ENCODE measurements at places on chromosomes 12 and 14. TPM values are rescaled to one million over a fixed set of nuclear protein-coding genes. Genes with fewer than 3 reads are reported as not detected.

ADGRD1 gene
- total RNA-seq, result not detected

DNA sequence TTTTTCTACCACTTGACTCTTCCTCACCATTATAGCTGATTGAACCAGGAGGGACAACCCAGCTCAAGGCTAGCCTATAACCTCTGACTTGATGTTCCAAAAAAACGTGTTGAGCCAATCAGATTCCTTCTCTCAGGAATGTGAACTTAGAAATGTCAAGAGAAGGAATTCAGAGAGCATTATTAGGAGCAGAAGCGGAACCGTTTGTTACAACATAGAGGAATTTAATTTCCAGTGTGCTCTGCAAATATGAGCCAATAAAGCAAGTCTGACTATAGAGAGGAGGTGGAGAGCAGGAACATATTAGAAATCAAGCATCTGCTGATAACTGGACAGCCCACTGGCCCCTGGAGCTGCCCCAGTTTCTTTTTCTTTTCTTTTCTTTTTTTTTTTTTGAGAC lies 15.3 kb upstream of the PELI2 start:
- no peak for DNase-seq

FOXA1 gene
- 8.2 TPM for total RNA-seq

DNA sequence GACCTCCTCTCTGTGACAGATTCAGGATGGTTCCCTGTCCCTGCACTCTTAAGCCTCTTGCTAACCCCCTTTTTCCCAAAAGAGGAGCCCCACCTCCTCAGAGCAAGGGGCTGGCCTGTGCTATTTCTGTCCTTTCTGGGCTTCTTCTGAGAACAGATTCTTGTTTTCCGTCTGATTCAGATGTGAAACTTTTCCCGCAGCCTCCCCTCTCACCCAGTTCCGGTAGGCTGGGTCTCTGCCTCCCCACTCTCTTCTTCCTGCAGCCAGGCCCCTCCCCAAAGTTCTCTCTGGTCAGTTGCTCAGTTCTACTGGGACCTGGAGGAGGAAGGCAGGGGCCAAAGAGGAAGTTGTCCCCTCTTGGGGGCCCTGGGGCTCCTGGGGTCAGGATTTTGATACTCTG lies 11.8 kb downstream of the PDE1B start:
- DNase-seq, result no peak

GRCh38 chr14:74695406-74695805 lies 17.5 kb downstream of the AREL1 start:
- no peak for DNase-seq

GRCh38 chr14:55430024-55430690 lies 10.3 kb downstream of the TBPL2 start:
- no peak for DNase-seq

SOAT2 gene
- not detected for total RNA-seq

- DNase-seq, result no peak
These were observed 3.0 kb downstream of the KRT73 start for GRCh38 chr12:52615208-52615868.

EPYC gene
- total RNA-seq, result not detected

DNA sequence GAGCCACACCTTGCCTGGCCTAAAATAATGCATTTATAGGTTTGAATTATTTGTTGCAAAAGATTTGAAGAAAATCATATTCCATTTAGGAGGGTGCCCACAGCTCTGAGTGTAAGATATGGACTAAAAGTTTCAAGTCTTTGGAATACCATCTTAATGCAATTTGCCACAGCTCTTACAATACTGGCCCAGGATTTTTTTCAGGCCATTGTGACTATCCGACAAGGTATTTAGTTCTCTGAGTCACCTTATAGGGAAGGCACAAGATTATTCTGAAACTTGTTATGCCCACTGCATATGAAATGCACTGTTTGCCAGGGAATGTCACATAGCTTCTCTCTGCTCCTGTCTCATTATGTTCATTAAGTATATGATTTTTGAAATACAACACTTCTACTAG lies 29.6 kb upstream of the SLC6A13 start:
- no peak for DNase-seq

DNA sequence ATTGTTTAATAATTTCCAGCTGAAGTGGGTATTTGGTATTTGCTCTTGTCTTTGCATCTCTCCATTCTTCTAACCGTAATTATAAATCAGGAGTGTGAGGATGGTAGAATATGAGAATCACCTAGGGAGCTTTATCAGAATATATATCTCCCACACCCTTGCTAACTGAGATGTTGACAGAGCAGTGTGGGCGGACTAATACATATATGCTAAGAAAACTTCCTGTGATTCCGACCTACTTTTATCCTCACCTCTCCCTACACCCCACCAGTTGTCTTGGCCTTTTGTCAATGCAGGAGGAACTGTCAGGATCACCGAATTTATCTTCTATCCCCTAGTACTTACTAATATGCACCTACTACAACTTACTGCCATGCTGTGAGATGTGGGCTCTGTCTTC lies 14.7 kb upstream of the GNPNAT1 start:
- no peak for DNase-seq

- DNase-seq, result no peak
These were observed 5.4 kb upstream of the DCP1B start for GRCh38 chr12:2009623-2010022.

- DNase-seq, result no peak
These were observed 257.0 kb downstream of the ETNK1 start for GRCh38 chr12:22881878-22882385.

- no peak for DNase-seq
These were observed 455.8 kb downstream of the PCNX1 start for GRCh38 chr14:71362920-71363584.

DNA sequence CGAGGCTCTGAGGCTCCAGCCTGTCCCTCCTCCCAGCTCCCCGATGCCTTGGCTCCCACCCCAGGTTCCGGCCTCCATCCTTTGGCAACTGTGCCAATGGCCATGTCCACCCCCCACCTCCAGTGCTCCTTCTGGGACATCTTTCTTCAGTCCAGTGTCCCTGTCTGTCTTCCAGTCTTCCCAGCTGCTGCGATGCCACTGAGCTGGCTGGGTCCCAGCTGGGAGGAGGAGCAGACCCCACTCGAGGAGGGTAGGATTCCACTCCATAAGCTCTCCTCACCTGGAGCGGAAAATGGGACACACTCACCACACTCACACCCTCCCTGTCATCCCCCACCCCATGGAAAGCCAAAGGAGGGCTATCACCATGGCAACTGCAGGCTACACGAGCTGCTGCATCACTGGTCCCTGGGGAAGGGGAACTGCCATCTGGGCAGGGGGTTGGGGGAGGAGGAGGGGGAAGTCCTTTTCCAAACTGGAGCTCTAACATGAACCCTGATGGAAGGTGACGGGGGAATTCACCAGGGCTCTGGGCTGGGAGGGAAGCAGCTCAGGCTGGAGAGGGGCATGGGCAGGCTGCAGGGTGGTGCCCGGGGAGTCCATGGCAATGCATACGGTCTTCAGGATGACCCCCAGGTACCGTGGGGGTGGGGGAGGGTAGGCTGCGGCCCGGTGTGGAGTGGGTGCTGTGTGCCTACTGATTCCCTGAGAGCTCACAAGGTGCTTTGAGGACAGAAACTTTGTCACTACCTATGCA lies 94.3 kb downstream of the LRRC74A start:
- DNase-seq, result no peak

DNA sequence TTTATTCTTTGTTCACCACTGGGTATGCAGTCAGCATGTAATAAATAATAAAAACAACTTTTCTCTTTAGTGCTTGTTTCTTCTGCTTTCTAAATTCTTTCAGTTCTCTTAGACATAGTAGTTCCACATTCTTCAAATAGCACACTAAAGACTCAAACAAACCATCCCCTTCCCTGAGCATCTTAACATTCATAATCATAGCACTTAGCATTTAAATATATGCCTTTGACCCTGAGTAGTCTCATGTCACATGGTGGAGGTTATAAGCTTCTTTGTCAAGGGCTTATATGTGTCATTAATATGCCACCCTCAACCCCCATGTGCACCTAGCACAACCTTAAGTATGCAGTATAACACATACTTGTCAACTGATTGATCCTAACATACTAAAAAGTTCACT lies 212.7 kb downstream of the PHLDA1 start:
- DNase-seq, result no peak

DNA sequence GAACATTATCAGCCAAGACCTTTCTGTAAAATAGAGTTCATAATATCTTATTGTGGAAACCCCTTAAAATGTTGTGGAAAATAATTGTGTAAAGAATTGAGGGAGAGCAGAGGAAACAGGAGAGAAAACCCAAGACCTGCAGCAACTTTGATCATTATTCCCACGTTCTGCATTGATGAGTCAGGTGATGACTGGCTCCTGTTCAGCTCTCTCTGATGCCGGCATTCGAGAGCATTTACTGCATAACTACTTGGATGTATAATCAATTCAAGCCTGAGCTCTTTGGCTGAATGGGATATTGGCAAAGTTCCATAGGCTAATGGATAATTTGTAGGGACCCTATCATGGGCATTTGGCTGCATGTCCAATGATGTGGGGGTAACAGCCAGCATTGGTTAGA lies 176.3 kb upstream of the ARID2 start:
- no peak for DNase-seq

DNA sequence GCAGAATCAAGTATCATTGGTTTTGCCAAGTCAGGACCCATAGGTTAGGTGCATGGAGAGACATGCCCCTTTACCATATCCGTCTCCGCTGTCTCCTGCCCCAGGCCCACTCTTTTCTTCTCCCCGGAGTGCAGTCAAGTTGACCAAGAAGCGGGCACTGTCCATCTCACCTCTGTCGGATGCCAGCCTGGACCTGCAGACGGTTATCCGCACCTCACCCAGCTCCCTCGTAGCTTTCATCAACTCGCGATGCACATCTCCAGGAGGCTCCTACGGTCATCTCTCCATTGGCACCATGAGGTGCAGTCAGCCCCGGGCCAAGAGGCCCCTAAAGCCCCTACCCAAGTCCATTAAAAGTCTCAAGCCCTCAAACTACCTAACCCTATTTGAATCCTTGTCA lies 5.0 kb downstream of the GLI1 start:
- DNase-seq, result no peak

GPRC5D gene
- total RNA-seq, result not detected

GRCh38 chr14:96168581-96168980 lies 36.1 kb upstream of the BDKRB2 start:
- no peak for DNase-seq

DNA sequence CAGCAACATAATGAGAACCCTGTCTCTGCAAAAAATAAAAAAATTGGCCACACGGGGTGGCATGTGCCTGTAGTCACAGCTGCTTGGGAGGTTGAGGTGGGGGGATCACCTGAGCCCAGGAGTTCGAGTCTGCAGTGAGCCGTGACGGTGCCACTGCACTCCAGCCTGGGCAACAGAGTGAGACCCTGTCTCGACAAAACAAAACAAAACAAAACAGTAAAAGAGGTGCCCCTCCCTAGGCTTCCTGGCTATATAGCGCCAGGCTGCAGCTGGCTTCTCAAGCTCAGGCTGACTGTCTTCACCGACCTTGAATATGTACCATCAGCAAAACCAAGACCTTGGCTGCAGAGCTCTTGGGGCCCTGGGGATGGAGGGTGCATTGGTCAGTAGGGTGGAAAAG lies 29.4 kb downstream of the TSPAN9 start:
- DNase-seq, result no peak

DNA sequence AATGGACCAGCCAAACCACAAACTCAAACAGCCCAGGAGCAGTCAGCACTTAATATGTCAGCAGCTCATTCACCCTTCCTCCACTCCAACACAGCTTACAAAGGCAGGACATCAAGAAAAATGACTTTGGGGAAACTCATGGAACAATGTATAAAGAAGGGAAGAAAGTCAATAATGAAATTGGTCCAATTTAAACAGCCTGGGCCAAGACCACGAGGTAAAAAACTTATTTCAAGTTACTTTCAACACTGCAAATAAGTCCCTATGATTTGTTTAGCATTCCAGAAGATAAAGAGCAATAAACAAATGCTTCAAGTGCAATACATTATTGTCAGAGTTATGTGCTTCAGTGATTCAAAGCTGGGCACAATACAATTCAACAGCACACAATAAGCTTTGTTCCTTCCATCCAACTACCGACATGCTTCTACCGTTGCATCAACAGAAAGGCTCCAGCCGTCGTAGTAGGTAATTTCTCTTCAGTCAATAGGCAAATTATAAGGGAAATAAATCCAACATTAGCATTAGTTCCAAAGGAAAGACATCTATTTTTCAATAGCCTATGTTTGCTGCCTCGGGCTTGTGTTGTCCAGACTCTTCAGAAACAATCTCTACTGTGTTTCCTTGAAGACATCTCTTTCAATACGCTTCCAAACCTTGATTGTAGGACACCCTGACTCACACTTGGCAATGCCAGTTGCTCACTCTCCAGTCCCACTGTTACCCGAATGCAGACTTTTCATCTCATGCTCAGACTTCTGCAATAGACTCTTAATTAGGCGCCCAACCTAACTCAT lies 225.7 kb downstream of the NUAK1 start:
- DNase-seq, result no peak

DNA sequence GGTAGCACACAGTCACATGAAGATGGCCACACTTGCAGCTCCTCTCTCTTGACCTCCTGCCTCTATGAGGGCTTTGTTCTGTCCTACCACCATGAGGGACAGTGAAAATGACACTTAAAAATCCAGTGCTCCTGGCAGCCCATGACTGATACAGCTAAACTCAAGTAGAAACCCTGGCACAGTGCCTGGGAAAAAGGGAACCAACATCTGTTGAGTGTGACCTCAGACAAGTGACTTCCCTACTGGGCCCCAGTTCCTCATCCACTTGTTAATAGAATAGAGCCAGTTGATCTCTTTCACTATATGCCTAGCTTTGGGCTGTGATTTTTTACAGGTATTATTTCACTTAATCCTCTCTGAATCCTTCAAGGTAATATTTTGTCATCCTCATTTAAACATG lies 4.8 kb downstream of the GUCY2C start:
- no peak for DNase-seq

SERPINA6 gene
- 0.81 TPM for total RNA-seq

ALX1 gene
- not detected for total RNA-seq

CLEC7A gene
- total RNA-seq, result not detected

CDH24 gene
- 17.7 TPM for total RNA-seq

DNA sequence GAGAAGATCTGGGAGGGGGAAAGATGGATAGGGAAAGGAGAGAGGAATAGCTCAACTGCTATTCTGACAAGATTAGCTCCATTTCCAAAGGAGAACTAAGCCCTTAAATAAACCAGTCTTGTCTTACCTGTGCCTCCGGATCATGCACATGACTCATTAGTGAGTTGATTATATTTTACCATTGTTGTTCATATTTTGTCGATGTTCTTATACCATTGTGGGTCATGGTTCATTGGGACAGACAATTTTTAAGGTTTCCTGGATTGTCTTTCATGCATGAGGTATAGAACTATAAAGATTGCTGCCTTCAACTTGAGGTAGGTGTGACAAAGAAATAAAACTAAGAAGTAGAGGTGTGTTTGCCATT lies 243.0 kb upstream of the ATP2B1 start:
- no peak for DNase-seq

KRT77 gene
- total RNA-seq, result not detected

All from epithelial cell of proximal tubule (primary cell).